ENCODE measurements at places on chromosomes 1 and 21.

GRCh38 chr1:220113136-220113695 is 19.3 kb downstream of the IARS2 start:
- DNase-seq: no peak

DNA sequence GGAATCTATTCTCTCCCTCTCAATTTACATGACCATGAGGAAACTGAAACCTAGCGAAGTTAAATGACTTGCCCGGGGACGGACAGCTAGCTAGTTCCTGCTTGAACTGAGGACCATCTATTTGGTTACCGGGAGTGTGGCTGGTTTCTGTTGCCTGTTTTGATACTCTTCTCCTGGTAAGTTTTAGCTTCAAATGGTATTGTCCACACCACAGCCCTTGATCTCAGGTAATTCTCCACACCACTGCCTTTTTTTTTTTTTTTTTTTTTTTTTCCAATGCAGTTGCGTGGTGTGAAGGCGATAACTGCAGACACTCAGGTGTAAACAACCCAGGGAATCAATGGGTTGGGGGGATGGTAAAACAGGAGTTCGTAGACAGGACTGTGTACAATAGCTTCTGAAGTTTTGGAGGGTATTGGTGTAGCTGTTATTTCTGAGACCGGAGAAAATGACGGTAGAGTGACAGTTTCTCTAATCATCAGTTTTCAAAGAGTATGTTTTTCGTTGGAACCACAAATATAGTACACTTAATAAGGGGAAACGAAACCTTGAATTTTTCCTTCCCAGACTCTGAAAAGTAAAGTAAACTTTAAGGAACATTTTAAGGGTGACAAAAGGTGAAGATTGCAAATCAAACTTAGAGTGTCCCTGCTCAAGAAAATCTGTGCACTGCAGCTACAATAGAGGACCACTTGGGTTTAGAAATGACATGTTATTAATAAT is 125.3 kb upstream of the CACYBP start:
- DNase-seq: no peak

- no peak for DNase-seq
Measured at GRCh38 chr1:30834253-30834652, 74.3 kb downstream of the SDC3 start.

GRCh38 chr1:15352128-15352957 is 57.3 kb upstream of the EFHD2 start:
- DNase-seq: peak; percentile 91

GRCh38 chr1:181262069-181262468 is 173.6 kb downstream of the IER5 start:
- no peak for DNase-seq

- DNase-seq: no peak
Measured at GRCh38 chr1:76418531-76418930, 344.0 kb downstream of the ST6GALNAC3 start.

DNA sequence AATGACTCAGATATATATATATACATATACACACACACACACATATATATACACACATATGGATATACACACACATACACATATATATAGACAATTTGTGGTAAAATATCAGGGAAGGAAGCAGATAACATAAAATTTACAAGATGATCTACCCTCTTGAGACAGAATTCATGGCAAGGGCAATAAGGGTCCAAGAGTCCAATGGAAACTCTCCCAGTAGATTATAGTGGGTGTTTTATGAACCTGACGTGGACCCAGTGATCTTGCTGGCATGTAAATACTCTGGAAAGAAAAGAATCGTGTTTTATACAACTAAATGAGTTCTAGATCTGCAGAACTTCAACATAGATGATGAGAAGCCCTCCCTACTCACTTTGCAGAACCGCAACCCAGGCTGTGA is 49.3 kb downstream of the DENND1B start:
- DNase-seq: no peak
